ENCODE measurements at places on chromosomes 7 and 10.

DNA sequence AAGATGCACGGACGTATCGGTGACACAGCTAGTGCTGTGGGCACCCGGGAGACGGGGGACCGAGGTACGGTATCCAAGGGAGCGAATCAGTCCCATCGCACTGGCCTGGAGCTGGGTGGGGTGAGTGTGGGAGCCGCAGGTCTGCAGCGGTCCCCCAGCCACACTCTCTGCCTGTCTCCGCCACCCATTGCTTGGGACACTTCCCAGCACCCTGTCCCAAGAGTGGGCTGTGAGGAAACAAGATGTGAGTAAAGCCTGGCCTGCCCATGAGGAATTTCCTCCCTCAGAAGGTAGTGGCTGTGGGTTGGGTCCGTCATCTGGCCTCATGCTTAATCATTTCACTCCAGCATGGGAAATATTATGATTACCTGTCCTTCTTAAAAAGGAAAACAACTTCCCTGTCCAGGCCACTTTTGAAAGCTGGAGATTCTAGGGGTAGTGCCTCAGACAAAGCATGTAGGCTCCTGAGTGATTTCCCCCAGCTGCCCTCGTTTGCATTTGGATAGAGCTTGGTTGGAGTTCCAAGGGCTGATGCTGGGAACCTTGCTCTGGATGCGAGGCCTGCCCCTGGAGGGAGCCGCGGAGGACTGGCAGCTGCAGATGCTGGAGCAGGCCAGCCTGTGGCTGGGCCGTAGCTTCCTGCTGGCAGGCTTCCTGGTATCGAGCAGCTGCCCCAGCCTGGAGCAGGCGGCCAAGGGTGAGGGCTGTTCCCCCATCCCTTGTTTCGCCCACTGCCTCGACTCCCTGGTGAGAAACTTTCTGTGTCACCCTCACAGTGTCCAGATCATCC, 6.2 kb upstream of the ACTR3C start:
- DNase-seq = peak; percentile 45

DNA sequence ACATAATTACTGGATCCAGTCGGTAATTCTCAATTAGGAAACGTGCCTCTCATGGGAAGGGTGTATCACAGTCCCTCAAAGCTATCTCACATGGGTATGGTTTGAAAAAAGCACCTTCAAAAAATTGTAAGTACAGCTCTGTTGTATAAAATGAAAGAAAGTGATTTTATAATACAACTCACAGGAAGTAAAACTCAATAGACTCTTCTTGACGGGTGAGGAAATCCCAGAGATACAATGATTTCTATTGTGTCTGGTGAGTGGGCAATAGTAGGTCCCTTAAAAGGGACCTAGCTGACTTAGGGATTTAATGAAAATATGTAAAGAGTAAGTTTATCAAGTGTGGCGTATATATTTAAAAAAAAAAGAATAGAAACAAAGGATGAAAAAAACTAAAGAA, 27.0 kb downstream of the TASOR2 start:
- no peak for DNase-seq

DNA sequence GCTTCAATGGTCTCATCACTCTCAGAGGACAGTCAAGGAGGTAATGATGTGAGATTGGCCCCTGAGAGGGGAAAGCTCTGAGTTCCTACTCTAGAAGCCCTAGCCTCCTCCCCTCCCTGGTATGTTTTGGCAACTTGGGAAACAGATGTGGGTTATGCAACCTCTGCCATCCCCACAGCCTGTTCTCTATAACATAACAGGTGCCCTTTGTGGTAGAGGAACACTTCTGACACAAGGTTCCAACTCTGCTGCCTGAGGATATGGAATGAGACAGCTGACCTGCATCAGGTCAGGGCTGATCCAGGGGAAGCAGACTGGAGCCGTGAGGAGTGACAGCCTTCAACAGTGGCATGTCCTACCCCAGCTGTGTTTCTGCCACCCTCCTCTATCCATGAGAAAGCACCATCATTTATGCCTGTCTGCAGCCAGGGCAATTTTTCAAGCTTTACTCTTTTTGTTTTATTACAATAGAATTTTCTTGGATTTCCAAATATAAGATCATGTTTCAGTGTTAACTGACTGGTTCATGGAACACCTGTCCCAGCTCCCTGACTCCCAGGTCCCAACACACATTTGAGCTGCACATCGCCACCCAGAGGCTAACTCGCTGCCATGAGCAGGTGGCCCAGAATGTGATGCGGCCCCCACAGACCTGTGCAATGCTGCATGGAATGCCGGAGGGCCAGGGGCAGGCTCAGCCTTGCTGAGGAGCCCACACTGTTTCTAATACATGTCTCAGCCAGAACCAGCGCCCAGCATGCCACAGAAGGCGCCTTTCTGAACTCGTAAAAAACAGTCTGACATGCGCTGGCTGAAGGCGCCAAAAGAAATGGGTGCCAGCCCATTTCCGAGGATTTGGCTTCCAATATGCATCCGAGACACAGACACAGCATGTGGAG, 124.8 kb upstream of the CHST15 start:
- DNase-seq = no peak

GRCh38 chr10:69696073-69696731, 66.2 kb downstream of the FAM241B start:
- DNase-seq = no peak

All from DMS 273 treated with DMSO at 0.1 percent for 48 hours (cell line).